Fibroblast of lung (primary cell): ENCODE measurements at places on chromosomes 7 and 10. TPM values are rescaled to one million over a fixed set of nuclear protein-coding genes. Genes with fewer than 3 reads are reported as not detected.

DNA sequence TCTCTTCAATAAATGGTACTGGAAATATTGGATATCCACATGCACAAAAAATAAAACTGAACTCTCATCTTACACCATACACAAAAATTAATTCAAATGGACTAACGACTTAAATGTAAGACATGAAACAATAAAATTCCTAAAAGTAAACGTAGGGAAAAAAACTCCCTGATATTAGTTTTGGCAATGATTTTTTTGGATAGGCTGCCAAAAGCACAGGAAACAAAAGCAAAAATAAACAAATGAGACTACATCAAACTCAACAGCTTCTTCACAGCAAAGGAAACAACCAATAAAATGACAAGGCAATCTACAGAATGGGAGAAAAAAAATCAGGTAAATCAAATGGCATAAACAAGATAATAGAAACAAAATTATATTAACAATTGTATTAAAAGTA lies 65.7 kb downstream of the ORC5 start:
- H3K27ac ChIP-seq: no peak overlapping the region
- no peak overlapping the region for H3K4me3 ChIP-seq
- DNase-seq: peak; percentile 22
- H3K36me3 ChIP-seq: no peaks in the 10 kb centered on the region
- H3K27me3 ChIP-seq: no peaks in the 10 kb centered on the region
- H3K4me1 ChIP-seq: no peaks in the 10 kb centered on the region

The GDF2 gene
- total RNA-seq: not detected in 2 replicates

The VSTM4 gene
- total RNA-seq: 4.4 and 8.1 TPM in 2 replicates

- H3K4me3 ChIP-seq: no peak overlapping the region
- peaks cover 5% of the 10 kb centered on the region for H3K4me1 ChIP-seq
- H3K36me3 ChIP-seq: no peaks in the 10 kb centered on the region
These were observed 67.9 kb downstream of the CDK1 start for GRCh38 chr10:60846173-60846572.

GRCh38 chr10:80945264-80945880 lies 407.7 kb downstream of the SH2D4B start:
- H3K4me1 ChIP-seq: no peaks in the 10 kb centered on the region
- no peaks in the 10 kb centered on the region for H3K27me3 ChIP-seq
- no peak overlapping the region for H3K27ac ChIP-seq
- no peaks in the 10 kb centered on the region for H3K36me3 ChIP-seq
- no peak overlapping the region for H3K4me3 ChIP-seq

DNA sequence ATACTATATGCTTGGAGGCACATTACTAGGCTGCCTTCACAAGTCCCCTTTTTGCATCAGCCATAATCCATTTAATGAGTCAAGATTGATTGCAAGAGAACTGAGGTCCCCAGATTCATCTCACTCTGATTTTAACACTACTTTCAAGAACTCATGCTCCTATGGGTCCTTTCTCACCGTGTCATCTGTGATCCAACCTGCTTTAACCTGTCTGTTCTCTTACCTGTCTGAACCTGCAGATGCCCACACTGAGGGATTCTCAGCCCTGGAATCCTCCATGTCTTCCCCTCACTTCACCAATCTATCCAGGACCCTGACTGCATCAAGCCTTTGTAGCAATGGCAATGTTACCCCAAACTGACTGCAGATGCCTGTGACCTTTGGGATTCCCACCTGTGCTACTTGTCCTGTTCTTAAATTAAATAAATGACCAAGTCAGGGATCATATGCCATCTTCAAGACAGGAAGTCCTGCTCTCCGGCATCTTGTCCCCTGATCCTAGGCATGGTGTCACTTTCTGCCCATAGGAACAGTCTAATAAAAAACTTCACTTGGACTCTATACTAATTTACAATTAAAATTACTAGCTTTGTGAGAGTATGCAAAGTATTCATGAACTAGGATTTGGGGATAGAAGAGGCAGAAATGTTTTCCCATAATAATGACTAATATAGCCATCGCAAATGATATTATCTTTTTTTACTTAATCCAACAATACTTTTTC lies 25.9 kb upstream of the GOT1 start:
- no peaks in the 10 kb centered on the region for H3K36me3 ChIP-seq
- no peak overlapping the region for H3K27ac ChIP-seq
- H3K4me1 ChIP-seq: peaks cover 2% of the 10 kb centered on the region
- H3K4me3 ChIP-seq: no peak overlapping the region

DNA sequence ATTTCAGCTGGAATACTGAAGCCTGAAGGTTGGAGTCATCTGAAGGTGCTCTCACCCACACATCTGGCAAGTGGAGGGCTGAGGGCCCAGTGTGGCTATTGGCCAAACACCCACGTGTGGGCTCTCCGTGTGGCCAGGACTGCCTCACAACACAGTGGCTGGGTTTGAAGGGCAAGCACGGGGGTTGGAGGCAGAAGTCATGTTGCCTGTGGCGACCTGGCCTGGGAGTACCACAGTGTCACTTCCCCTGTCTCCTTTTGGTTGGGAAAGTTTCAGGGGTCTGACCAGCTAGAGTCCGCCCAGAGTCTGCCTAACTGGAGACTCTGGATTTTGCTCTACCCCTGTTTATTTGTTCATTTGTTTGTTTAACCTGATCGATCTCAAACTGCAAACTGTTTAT lies 169.5 kb downstream of the DNAJB6 start:
- H3K4me1 ChIP-seq: no peaks in the 10 kb centered on the region
- DNase-seq: no peak
- H3K27ac ChIP-seq: no peak overlapping the region
- no peak overlapping the region for H3K4me3 ChIP-seq
- H3K36me3 ChIP-seq: no peaks in the 10 kb centered on the region

DNA sequence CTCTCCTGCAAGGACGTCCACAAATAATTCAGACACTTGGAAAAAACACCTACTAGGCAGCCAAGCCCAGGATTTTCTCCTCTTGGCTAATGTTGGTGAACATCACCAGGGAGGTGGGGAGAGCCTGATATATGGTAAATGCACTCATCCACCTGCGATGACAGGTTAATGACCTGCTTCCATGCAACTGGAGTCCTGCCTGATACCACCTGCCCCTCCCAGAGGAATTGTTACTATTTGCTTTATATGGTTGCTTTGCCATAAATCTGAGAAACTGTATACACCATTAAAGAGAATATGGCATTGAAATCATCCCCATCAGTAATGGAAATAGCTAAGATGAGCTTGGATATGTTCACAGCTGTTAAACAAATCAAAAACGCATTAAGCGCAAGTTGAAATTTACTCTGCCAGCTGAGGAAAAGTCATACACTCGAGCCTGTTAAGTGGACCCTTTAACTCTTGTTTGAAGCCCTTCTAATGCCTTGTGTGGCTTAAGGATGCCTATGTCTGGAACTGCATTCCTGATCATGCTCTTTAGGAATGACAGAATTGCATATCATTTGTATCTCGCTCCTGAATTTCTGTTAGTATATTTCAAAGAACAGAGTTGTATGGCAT lies 208.3 kb downstream of the PRPF18 start:
- peaks cover 5% of the 10 kb centered on the region for H3K4me1 ChIP-seq
- H3K4me3 ChIP-seq: no peak overlapping the region
- DNase-seq: no peak
- H3K36me3 ChIP-seq: peaks cover 4% of the 10 kb centered on the region
- H3K27me3 ChIP-seq: no peaks in the 10 kb centered on the region
- no peak overlapping the region for H3K27ac ChIP-seq

GRCh38 chr10:68924593-68924992 lies 23.5 kb downstream of the DDX50 start:
- no peak for DNase-seq
- no peaks in the 10 kb centered on the region for H3K4me1 ChIP-seq
- H3K36me3 ChIP-seq: no peaks in the 10 kb centered on the region
- H3K27me3 ChIP-seq: no peaks in the 10 kb centered on the region

GRCh38 chr10:117884093-117884492 lies 162.6 kb downstream of the RAB11FIP2 start:
- DNase-seq: no peak
- H3K36me3 ChIP-seq: no peaks in the 10 kb centered on the region
- no peak overlapping the region for H3K4me3 ChIP-seq
- no peaks in the 10 kb centered on the region for H3K27me3 ChIP-seq
- no peaks in the 10 kb centered on the region for H3K4me1 ChIP-seq

DNA sequence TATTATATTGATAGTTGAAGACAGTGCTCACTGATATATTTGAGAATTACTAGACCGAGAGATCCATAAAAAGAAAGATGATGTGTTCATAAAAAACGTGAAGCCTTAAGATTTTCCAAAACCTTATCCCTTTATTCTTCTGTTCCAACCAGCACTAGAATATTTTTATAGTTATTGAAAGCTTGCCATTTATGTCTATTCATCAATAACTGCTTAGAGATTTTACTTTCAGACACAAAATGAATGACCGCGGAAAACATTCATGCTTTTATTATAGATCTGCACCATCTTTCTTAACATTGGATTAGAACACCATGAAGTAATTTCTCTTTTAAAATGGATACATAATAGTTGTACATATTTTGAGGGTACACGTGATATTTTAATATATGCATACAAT lies 77.6 kb downstream of the FBXL13 start:
- no peak for DNase-seq
- H3K4me1 ChIP-seq: peaks cover 11% of the 10 kb centered on the region
- no peaks in the 10 kb centered on the region for H3K27me3 ChIP-seq
- no peaks in the 10 kb centered on the region for H3K36me3 ChIP-seq
- no peak overlapping the region for H3K27ac ChIP-seq

DNA sequence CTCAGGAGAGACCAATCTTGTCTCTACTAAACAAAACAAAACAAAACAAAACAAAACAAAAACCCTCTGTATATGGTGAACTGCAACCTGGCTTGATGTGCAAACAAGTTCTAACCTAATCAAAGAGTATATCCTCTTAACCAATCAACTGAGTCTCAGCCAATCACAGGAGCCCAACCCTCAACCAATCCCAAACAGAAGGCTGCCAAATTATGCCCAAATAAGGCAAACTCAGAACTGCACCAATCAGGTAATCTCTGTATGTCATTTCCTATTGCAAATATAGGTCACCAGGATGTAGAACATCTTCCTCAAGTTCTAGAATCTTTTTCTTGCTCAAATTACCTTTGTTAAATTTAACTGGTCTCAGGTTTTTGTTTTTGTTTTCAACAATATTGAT lies 5.2 kb downstream of the FAM133B start:
- H3K4me1 ChIP-seq: peaks cover 7% of the 10 kb centered on the region
- no peak overlapping the region for H3K27ac ChIP-seq
- no peaks in the 10 kb centered on the region for H3K27me3 ChIP-seq
- peak; percentile 24 for DNase-seq
- peaks cover 2% of the 10 kb centered on the region for H3K36me3 ChIP-seq

DNA sequence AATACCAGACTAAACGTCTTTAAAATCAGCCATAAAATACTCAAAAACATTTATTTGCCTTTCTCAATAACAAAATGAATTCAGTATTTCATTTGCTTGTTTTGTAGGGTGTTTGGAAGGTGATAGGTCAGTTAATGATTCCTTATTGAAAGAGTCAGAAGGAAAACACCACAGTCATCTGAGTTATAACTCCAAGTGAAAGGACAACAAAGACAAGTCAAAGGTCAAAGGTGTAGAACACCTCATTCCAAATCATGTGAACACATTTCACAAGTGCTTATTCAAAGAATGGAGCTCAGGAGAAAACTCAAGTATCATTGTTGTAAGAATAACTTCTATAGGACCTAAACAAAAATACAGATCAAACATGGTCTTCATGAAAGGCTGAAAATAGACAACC lies 318.6 kb upstream of the PHF14 start:
- no peak overlapping the region for H3K4me3 ChIP-seq
- no peaks in the 10 kb centered on the region for H3K27me3 ChIP-seq
- H3K27ac ChIP-seq: no peak overlapping the region
- H3K4me1 ChIP-seq: no peaks in the 10 kb centered on the region
- no peak for DNase-seq
- H3K36me3 ChIP-seq: no peaks in the 10 kb centered on the region
